Myocyte (in vitro differentiated cells): ENCODE measurements at places on chromosomes 1 and 21. TPM values are rescaled to one million over a fixed set of nuclear protein-coding genes. Genes with fewer than 3 reads are reported as not detected.

The ITGB2 gene
- total RNA-seq: 2.2 and 3.2 TPM in 2 replicates

The FAM72B gene
- 0.21 and 0.26 TPM in 2 replicates for total RNA-seq

The ZNF593OS gene
- total RNA-seq: not detected in 2 replicates

The PACC1 gene
- total RNA-seq: 5.3 and 6.8 TPM in 2 replicates

The RGS18 gene
- not detected in 2 replicates for total RNA-seq

The CD53 gene
- not detected in 2 replicates for total RNA-seq

The KCNN3 gene
- total RNA-seq: 30.8 and 41.3 TPM in 2 replicates

- DNase-seq: no peak
Measured at GRCh38 chr1:24345334-24345733, 26.2 kb downstream of the GRHL3 start.

DNA sequence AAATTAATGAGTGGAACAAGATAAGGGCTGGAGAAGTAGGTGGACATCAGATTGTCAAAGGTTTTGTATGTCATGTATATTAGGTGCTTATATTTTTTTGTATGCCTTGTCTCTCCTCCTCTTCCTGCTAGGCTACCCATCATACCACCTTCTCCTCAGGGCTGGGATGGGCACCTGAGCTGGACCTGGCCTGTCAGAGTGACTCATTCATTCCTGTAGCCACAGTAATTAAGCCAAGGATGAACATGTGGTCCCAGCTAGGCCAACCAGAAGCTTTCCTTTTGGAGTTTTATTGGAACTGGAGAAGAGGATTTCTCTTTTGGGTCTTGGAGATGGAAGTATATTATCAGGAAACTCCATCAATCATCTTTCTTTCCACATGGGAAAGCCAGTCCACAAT, 21.2 kb downstream of the PTGS2 start:
- no peak for DNase-seq

GRCh38 chr1:203769505-203770343, 4.7 kb downstream of the LAX1 start:
- DNase-seq: peak; percentile 59

DNA sequence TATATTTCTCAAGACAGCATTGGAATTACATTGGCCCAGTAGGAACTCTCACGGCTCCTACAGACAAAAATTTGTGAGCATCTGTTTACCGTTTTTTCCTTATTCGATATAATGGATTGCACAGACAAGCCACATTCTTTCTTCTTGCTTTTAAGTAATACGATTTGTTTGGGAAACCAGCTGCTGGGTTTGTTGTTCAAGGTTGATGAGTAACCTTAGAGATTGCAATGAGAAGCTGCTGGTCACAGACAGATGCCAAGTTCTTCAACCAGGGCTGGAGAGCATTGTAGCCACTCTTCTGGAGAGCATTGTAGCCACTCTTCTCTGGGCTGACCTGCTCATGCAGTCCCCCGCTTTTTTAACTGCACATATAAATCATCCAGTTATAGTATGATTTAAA, 1.4 kb upstream of the MIA3 start:
- peak; percentile 59 for DNase-seq

DNA sequence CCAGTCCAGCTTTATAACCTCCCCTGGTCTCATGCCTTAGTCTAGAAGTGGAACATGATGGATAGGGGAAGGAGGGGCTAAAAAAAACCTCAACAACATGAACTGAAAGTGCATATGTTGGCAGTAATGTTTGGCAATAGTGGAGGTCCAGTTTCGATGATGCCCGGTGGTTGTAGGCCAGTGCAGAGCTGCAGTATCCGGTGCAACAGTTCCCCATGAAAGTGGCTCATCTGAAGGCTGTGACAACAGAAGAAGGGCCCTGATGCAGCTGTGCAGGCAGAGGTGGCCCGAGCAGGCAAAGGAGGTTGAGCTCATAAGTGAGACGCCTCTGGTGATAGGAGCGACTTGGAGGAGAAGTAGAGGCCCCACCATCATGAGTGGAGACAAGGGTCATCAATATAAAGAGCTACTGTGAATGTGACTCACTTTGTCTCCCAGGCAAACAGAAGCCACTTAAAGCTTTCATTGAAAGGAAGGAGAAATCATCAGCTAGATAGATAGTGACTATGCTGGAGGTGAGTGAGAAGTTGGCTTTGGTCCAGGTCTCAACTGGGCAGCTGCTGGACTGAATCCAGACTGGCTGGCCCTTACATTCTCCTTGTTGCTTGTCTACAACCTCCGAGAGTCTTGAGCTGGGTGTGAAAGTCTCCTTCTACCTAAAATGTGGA, 10.2 kb upstream of the CREG1 start:
- DNase-seq: no peak

- DNase-seq: peak; percentile 11
Measured at GRCh38 chr1:79193211-79194079, 186.9 kb upstream of the ADGRL4 start.

- peak; percentile 99 for DNase-seq
Measured at GRCh38 chr1:43868741-43869067, 64.9 kb upstream of the ARTN start.

DNA sequence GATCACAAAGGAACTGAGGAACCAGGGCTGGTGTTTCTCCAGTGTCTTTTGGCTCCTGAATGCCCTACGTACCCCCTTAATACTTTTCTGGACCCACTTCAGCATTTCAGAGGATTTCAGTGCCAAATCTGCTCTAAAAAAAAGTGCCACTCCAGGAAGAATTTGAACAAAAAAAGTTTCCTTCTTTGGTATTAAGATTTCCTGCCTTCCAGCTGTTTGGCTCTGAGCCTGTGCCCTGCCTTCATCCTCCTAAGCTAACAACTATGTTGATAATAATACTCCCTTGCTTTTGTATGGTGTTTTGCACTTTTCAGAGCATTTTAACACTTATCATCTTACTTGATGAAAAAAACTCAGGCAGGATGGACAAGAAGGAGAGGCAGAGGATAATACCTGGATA, 11.0 kb upstream of the RIMS3 start:
- DNase-seq: no peak

DNA sequence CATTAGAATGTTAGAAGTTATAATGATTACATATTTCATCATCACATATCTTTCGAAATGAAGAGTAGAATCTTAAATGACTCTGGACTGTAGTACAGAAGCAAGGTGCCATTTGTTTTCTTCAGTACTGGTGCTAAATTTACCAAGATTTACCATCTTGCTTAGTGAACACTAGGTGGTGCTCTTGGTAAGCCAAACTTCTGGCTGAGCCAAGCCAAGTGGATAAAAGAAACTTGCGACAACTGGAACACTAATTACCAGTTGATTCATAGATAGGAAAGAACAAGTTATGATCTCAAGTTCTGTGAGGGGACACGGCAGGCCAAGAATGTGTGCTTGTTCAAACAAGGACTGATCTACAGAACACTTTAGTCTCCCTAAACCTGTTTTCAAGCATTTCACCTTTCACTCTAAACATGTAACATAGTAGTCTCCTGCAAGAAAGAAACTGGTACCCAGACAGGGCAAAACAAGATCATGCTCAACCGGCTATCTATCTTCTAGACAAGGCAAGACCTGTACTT, 19.8 kb downstream of the SPRTN start:
- peak; percentile 69 for DNase-seq

- DNase-seq: no peak
Measured at GRCh38 chr1:94084085-94084484, 36.9 kb downstream of the ABCA4 start.

DNA sequence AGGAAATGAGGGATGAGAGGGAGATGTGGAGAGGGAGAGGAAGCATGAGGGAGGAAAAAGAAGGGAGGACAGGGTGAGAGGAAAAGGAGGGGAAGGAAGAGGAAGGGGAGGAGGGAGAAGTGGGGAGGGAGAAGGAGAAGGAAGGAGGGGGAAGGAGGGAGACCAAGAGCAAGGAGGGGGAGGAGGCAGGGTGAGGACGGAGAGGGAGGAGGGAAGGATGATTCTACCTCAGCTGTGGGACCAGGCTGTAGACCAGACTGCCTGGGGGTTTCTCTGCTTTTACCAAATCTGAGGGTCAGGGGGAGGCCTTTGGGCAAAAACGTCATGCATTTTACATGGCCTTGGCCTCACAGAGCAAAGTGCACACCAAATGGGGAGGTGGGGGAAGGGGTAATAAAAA, 94.5 kb downstream of the KCND3 start:
- no peak for DNase-seq

GRCh38 chr1:160376525-160377131, 9.8 kb downstream of the NHLH1 start:
- DNase-seq: peak; percentile 70

DNA sequence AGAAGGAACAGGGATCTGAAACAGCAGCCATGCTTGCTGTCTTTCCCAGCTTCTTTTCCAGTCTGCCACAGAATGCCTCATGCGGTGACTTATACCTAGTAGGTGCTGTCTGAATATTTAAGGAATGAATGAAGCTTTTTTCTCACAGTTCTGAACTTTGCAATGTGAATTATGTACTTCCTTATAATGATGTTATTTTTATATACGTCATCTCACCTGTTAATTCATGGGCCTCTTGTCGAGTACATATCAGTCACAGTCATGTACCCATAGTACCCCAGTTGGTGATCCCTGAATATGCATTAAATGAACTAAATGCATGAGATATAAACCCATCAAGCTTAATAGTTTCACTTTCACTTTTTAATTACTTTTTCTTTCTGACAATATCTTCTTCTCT, 132.7 kb downstream of the NTNG1 start:
- no peak for DNase-seq

DNA sequence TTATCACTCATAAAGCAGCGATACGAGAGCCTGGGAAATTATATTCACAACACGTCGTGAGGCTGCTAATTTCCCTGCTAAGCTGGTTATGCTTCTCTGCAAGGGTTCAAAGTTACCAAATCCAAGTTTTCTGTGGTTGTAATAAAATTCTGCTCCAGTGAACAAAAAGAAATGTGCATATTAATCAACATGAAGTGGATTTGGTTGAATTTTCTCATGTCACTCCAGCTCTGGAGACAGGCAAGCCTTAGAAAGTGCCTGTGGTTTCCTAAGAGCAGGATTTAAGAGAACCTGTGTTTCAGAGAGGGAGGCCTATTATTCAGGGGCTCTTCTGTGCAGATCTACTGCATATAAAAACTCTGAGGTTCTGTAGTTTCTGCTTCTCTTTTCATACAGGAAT, 87.5 kb downstream of the WLS start:
- no peak for DNase-seq
